ENCODE measurements at places on chromosomes 6 and 20. TPM values are rescaled to one million over a fixed set of nuclear protein-coding genes. Genes with fewer than 3 reads are reported as not detected.

The VEGFA gene
- 84.2 TPM for total RNA-seq

The CTCFL gene
- not detected for total RNA-seq

The ANKRD6 gene
- 1.3 TPM for total RNA-seq

The ASIP gene
- not detected for total RNA-seq

The CST3 gene
- total RNA-seq, result 123 TPM

The MAS1 gene
- total RNA-seq, result not detected

The SENP6 gene
- total RNA-seq, result 93.1 TPM

The SUMO4 gene
- total RNA-seq, result 2.6 TPM

The RGS17 gene
- 1.3 TPM for total RNA-seq

The PKHD1 gene
- total RNA-seq, result not detected

The DUSP15 gene
- total RNA-seq, result not detected

The TTPAL gene
- 22.9 TPM for total RNA-seq

The TMEM63B gene
- total RNA-seq, result 32.4 TPM

The OPRM1 gene
- not detected for total RNA-seq

The GGTLC1 gene
- total RNA-seq, result not detected

The OR10C1 gene
- not detected for total RNA-seq

The RHAG gene
- total RNA-seq, result not detected

The FRK gene
- 0.43 TPM for total RNA-seq

The TP53TG5 gene
- total RNA-seq, result not detected

The NCOA5 gene
- total RNA-seq, result 18.6 TPM

The ADA gene
- 6.4 TPM for total RNA-seq

The SPO11 gene
- total RNA-seq, result not detected

The UFL1 gene
- total RNA-seq, result 28.3 TPM

The TUBB2A gene
- 90.7 TPM for total RNA-seq

The MUC22 gene
- not detected for total RNA-seq

The ANKRD66 gene
- not detected for total RNA-seq

The SOBP gene
- 1.9 TPM for total RNA-seq

The STK35 gene
- 17.7 TPM for total RNA-seq

The RIN2 gene
- total RNA-seq, result 57.7 TPM

The C20orf204 gene
- total RNA-seq, result 0.97 TPM

The MATN4 gene
- not detected for total RNA-seq

The MYH7B gene
- under 0.01 TPM for total RNA-seq

The BPIFB2 gene
- total RNA-seq, result not detected

The SNX9 gene
- total RNA-seq, result 37.6 TPM

The C6orf118 gene
- not detected for total RNA-seq

The MYLK4 gene
- total RNA-seq, result 0.64 TPM

The FOXC1 gene
- total RNA-seq, result 1.9 TPM

The TSPO2 gene
- total RNA-seq, result not detected

The VGLL2 gene
- total RNA-seq, result not detected

The ZSCAN31 gene
- 3.5 TPM for total RNA-seq

The SMOC2 gene
- 0.32 TPM for total RNA-seq

The FAM209A gene
- total RNA-seq, result not detected

The PRR18 gene
- not detected for total RNA-seq

The SRMS gene
- not detected for total RNA-seq

The ENPP3 gene
- total RNA-seq, result under 0.01 TPM

The SLC35D3 gene
- total RNA-seq, result not detected

The TMEM217 gene
- 2.9 TPM for total RNA-seq

The FABP7 gene
- not detected for total RNA-seq

The SSR1 gene
- total RNA-seq, result 203 TPM

The LY6G6C gene
- total RNA-seq, result not detected

The PLN gene
- total RNA-seq, result 5.2 TPM

The HLA-DRA gene
- total RNA-seq, result not detected

The CST5 gene
- not detected for total RNA-seq

The NOX3 gene
- not detected for total RNA-seq

The GDAP1L1 gene
- total RNA-seq, result not detected

The TEAD3 gene
- 23.7 TPM for total RNA-seq

The HSF2 gene
- 21.3 TPM for total RNA-seq

The FAM83C gene
- total RNA-seq, result not detected

The ATP6V1G2 gene
- total RNA-seq, result 1.3 TPM

All from fibroblast of villous mesenchyme (primary cell).